CD4-positive, alpha-beta T cell (primary cell): ENCODE measurements at places on chromosomes 4 and X.

GRCh38 chr4:167943872-167944505 lies 148.3 kb upstream of the ANXA10 start:
- DNase-seq = no peak

- no peak for DNase-seq
Observed at GRCh38 chrX:154730253-154730891, 20.5 kb downstream of the GAB3 start.

GRCh38 chrX:11591723-11592346 lies 73.9 kb downstream of the ARHGAP6 start:
- DNase-seq = no peak

GRCh38 chr4:6701371-6701770 lies 7.7 kb downstream of the S100P start:
- DNase-seq = peak; percentile 73

GRCh38 chrX:47568656-47569295 lies 7.8 kb downstream of the ARAF start:
- DNase-seq = peak; percentile 46

- no peak for DNase-seq
Observed at GRCh38 chr4:152168987-152169616, 366.8 kb downstream of the FBXW7 start.

DNA sequence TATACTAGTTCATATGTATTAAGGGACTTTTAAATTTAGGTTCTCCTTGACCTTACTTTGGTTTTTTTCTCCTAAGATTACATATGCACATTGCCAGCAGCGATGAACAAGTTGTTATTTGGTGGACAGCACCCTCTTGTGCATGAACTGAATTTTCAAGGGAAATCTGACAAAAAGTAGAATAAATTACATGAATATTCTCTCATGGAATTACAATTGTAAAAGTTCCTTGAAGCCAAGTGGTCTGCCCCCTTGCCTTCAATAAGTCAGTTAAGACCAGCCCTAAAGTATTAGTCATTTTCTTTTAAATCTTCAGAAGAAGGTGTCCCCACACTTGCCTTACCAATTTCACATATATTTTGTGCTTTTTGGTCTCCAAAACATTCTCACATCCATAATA lies 30.7 kb upstream of the SMARCA5 start:
- no peak for DNase-seq

DNA sequence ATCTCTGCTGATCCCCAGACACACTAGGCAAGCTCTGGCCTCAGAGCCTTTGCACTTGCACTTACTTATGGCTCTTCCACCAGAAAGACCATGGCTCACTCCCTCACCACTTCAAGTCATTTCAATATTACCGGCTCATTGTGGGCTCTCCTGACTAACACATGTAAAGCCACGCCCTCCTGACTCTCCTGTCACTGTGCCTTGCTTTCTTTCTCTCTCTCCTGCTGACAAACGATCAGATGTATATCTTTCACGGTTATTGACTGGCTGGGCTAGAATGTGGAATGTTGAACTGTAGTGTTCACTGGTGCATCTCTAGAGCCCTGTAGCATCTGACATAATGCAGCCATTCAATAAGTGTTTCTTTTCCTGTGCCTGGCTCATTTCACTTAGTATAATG lies 425.1 kb downstream of the RAB28 start:
- no peak for DNase-seq

DNA sequence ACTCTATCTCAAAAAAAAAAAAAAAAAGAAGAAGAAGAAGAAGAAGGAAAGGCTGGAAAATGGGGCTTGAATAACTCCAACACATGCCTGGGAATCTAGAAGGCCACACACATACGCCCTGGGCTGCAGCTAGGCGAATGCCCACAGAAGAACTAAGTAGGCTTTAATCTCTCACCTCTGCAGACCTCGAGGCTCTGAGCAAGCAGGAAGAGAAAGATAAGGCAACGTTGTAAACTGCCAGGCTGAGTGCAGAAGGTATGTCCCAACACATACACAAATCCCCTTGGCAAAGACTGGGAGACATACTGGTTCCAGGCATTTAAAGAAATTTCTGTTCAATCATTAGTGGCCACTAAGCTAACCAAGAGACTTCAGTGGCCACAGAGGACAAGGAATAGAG lies 18.4 kb downstream of the SLC38A5 start:
- DNase-seq = no peak

GRCh38 chr4:161320377-161320776 lies 843.4 kb downstream of the FSTL5 start:
- no peak for DNase-seq

GRCh38 chr4:145525291-145525740 lies 43.7 kb downstream of the SMAD1 start:
- no peak for DNase-seq

- DNase-seq = no peak
Observed at GRCh38 chr4:132056496-132056895, 1092.6 kb upstream of the PCDH10 start.
